ENCODE measurements at places on chromosomes 6 and 20.

- no peak for DNase-seq
These were observed 37.8 kb upstream of the MARCKS start for GRCh38 chr6:113819169-113819830.

- DNase-seq: no peak
These were observed 232.9 kb upstream of the SASH1 start for GRCh38 chr6:148109732-148110131.

DNA sequence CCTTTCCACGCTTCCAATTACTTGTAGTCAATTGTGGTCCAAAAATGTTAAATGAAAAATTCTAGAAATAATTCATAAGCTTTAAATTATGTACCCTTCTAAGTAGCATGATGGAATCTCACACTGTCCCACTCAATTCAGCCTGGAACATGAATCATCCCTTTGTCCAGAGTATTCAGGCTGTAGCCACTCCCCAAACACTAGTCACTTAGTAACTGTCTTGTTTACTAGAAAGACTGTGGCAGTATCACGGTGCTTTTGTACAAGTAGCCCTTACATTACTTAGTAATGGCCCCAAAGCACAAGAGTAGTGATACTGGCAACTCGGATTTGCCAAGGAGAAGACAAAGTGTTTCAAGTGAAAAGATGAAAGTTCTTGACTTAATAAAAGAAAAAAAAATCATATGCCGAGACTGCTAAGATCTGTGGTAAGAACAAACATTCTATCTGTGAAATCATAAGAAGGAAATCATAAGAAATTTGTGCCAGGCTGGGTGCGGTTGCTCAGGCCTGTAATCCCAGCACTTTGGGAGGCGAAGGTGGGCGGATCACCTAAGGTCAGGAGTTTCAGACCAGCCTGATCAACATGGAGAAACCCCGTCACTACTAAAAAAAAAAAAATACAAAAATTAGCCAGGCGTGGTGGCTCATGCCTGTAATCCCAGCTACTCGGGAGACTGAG is 168.5 kb upstream of the SIM1 start:
- DNase-seq: no peak

DNA sequence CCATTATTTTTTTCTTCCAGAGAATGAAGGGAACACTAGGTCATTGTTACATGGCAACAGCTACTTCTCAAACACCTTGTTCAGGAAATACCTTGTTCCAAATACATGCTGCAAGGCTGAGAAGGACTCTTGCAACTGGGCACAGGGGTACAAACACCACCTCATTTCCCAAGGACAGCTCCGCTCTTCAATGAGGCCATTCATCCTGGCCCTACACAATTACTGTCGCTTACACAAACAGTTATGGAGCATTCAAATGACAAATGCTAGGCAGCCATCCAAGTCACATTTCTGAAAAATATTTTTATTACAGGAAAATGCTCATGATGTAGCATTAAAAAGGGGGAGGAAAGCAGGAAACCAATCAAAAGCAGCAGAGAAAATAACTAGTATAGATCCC is 611.9 kb downstream of the DHX35 start:
- no peak for DNase-seq

DNA sequence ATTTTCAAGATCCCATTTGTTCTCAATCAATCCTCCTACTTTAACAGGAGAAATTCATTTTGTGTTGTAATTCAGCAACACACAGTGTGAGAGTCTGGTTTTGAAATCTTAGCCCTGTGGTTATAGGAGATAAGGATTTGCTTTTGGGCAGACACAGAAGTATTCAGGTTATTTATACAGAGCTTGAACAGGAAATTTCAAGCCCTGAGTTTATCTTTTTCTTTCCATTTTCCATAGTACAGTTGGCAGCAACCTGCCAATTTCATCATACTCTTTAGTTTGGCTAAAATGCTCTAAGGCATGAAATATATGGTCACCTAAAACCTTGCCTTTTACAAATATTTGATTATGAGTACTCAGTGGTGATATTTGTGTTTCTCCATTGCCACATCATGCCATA is 41.4 kb downstream of the PKIB start:
- DNase-seq: no peak

Data from NCI-H1436 treated with DMSO at 0.1 percent for 48 hours (cell line).